Activated T-cell treated with anti-CD3 and anti-CD28 coated beads, Interleukin-2, amount 50 U/mL, for 1 hour (primary cell): ENCODE measurements at places on chromosomes 2 and 18.

DNA sequence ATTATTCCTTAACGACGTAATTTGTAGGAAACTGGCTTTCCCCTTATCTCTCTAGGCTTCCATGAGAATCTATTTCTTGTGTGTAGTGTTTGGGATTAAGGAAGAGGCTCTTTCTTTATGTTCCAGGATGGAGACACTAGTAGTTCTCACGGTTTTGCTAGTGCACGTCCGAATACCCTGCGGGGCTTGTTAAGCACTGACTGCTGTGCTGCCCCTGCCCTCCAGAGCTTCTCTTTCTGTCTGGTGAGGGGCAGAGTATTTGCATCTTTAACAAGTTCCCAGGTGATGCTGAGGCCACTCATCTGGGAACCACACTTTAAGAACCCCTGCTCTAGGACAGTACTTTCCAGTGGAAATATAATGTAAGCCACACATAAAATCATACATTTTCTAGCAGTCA lies 76.4 kb downstream of the SPATS2L start:
- no peak for DNase-seq

- no peak for DNase-seq
These were observed 1.5 kb downstream of the KANSL3 start for GRCh38 chr2:96636551-96637171.

DNA sequence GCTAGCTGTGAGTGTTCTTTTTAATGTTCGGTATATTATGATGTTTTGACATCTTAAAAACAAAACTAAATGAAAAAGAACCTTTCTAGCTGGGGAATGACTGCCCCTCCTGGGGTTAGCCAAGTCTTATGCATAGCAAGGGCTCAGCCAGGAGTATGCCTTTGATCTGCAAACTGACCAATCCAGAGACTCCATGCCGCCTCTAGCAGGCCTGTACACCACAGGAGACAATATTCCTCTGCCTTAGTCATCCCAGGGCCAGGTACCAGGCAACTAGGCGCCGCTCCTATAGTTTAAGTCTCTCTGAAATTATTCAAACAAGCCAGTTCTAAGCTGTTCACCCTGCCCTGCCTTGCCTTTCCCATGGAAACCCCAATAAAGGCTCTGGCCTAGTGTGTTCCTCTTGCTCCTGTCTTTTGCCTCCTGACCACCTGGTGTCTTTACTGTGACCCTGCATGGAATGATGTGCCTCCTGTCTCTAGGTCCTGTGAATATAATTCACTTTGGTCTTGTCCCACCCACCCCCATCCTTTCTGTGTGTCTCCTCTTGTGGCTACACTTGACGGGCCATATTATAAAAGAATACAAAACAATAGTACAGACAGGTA lies 52.0 kb upstream of the CHN1 start:
- DNase-seq, result no peak

DNA sequence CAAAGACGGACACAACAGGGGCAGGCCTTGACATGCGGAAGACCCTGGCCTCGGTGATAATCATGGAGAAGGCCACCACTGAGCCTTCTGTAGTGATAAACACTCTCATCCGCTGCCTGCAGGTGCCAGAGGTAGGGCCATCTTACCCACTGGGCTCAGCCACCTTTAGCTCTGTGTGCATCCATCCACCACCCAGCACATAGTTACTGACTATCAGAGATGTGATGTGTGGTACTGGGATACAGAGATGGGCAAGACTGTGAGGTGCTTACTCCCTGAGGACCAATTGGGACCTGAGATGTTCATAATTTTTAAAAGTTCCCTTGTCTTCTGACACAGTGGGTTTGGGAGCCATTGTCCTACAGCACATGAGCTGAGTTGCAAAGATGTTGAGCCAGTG lies 1.6 kb downstream of the MROH2A start:
- no peak for DNase-seq

GRCh38 chr2:73987109-73987947 lies 2.6 kb downstream of the TET3 start:
- DNase-seq, result peak; percentile 56

GRCh38 chr2:171253279-171253678 lies 92.6 kb upstream of the TLK1 start:
- no peak for DNase-seq

DNA sequence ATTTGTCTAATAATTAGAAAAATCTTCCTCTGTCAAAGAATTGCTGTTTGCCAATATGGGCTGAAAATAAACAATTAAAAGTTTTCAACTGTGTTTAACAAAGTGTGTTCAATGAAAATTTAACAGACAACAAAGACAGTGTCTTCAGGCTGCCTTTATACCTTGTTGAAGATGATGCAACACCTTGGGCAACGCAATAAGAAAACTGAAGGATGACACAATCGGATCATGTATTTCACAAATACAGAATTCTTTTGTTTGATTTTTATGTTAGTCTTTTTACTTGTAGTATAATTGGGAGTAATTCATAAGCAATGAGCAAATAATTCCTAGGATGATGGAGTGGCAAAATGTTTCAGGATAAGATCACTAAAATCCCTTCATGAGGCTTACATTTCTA lies 27.8 kb downstream of the CHN1 start:
- no peak for DNase-seq

DNA sequence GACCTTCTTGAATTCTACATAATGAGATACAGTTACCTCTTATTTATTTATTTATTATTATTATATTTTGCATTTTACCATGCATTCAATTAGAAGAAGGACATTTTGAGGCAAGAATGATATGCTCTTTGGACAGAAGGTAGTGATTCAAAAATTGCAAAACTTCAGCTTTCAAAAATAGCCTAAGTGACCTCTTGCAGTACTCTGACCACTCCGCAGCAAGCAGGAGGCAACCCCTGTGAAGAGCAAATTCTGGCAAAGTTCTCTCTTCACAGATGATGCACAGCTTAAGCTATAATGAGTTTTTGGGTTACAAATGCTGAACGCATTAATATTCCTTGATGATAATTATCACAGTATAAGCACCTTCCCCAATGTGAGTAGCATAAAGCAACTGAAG lies 170.0 kb downstream of the ZNF521 start:
- no peak for DNase-seq

- no peak for DNase-seq
These were observed 232.0 kb downstream of the STK39 start for GRCh38 chr2:168015274-168015953.

- no peak for DNase-seq
These were observed 209.9 kb downstream of the TFCP2L1 start for GRCh38 chr2:121075006-121075551.

- no peak for DNase-seq
These were observed 236.3 kb upstream of the SPRED2 start for GRCh38 chr2:65668744-65669143.

DNA sequence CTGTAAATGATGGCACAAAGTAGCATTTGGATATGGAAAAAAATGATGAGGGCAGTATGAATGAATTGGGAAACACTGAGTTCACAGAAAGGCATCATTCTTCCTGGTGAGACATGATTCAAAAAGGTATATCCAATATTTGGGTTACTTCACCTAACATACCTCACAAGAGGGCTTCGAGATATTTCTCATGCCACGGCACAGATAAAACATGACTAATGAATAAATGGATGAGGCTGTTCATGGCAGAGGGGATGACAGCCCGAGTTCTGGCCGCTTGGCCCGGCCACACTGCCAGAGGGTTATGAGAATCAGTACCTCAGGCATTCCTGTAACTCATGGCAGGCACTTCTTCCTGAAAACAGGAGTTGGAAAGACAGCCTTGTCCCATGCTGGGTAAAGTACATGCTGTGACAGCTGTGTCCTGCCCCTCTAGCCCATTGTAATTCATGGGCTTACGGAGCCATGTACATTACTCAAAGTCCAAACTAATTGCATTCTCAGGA lies 116.0 kb upstream of the ACVR1C start:
- DNase-seq, result no peak

DNA sequence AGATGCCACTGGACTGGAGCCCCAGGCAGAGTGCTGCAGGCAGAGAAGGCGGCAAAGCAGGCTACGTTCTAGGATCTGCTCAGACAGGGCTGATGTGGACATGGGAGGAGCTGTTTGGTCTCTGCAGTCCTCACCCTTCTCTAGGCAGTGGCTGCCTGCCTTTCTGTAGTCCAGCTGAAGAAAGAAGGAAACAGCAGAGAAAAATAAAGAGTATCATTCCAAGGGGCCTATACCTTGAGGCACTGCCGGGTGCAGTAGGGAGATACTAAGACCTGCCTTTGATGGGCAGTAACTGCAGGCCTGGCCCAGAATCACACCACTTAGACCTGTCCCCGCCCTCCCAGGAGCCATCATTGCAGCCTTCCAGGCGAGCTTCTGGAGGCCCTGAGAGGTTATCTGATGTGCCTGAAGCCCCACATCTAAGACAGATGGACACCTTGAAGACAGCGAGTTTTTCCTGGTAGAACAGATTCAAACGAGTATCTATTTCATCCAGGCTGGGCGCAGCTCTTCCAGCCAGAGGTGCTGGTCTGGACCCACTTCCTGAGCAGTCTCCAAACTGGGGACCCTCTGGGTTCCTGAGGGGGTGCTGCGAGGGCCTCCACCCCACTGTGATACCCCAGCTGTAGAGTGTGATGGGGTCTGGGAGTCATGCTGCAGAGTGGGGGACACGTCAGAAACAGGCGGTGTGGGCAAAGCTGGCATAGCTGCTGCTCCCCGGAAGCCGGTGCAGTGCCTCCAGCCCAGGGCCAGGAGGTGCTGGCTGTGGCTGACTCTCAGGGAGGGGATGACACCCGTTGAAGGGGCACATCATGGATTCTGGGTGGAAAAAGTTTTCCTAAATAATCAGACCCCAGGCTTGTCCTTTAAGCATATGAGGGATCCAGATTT lies 87.3 kb upstream of the OTOS start:
- DNase-seq, result peak; percentile 5

GRCh38 chr2:62471816-62472215 lies 34.2 kb downstream of the TMEM17 start:
- DNase-seq, result no peak

DNA sequence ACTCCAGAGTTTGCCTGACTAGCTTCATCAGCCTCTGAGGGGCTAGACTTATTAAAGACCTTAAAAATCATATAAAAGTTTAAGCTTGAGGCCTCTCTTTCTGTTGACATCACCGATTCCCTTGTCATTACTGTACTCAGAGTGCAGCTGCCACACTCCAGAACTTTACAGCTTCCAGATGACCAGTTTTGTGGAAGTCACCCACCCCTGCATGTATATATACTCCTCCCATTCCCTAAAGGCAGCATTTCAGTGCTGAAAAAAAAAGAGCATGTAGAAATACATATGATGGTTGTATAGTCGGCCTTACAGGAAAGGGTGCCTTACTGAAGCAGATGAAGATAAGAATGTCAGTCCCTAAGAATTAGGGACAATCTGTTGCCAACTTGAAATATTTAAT lies 117.3 kb downstream of the FEZ2 start:
- no peak for DNase-seq

DNA sequence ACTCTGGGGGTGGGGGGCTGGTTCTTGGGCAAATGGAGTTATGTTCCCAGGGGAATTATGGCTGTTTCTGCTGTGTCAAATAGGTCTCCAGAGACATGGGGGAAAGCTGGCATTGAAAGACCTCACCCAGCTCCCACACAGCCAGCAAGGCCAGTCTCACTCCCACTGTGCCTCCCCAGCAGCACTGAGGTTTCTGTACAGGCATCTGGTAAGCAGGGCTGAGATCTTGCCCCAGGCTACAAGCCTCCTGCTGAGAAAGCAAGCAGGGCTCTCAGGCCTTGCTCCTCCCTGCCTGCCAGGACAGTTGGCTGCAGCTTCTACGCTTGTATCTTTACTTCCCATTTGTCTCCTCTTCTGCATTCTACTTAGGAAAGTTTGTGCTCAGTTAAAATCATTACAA lies 50.5 kb upstream of the FHOD3 start:
- DNase-seq, result no peak

DNA sequence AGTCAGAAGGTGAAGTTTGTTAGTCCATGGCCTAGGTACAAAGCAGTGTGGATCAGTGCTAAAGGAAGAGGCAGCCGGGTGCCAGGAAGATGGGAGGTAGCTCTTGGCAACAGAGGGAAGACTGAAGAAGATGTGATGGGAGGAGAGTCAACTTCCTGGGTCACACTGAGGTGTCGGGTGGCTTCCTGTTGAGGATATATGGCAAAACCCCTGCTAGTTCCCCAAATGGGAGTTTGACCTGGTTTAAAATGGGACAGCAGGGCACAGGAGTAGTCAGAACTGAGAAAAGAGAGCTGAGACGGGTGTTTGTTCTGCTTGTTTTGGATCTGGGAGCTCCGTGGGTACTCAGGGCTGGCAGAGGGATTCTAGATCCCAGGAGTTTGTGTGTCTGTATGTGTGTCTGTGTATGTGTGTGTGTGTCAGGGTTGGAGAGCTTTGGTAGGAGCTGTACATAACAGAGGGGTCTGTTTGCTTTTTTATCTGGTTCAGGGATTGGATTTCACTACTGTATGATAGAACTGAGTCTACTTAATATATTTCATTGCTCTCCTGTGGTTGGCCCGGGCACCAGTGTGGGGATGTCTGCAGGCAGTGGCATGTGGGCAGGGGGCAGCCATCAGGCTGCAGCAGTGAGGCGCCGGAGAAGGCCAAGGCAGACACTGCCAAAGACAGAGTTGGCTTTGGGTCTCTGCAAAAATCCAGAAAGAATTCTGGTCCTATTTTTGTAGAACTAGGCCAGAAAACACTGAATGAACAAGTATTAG lies 17.1 kb downstream of the MXD1 start:
- no peak for DNase-seq

DNA sequence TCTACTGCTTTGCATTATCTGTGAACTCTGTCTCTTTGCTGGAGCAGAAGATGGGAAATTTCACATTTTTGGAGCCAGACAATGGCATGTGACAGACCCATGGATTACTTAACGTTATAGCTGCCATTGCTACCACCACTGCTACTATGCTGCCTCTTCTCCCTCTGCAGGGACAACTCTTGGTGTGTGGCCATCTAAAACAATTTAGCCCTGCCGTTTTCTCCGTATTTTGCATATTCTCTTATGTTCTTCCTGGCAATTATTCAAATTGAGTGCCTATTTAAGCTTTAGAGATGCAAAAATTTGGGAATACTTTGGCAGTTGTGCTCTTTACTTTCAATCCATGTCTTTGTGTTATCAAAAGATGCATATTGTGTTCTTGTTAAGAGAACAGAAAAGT lies 386.8 kb downstream of the XIRP2 start:
- no peak for DNase-seq

DNA sequence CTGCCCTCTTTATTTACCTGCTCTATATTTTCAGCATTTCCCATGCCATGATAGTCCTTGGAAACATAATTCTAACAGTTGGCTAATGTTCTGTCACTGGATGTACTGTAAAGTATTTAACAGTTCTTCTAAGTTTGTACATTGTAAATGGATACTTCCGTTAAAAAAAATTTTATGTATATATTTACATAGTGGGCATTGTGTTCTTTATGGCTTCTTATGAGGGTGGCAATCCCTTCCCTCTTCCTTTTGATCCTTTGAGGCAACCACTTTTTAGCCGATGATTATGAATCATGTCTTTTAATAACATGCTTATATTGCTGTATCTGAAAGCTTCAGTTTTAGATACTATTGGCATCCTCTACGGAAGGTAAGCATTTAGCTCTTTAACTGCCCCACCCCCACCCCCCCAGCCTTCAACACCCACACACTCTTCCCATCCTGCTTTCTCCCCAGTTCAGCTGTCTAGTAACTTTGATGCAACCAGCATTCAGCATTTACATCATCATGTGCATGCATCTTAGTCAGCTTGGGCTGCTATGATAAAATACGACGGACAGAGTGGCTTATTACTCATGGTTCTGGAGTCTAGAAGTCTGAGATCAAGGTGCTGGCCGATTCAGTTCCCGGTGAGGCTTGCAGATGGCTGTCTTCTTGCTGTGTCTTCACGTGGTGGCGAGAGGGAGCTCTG lies 21.0 kb upstream of the EDAR start:
- no peak for DNase-seq
